ENCODE measurements at places on chromosomes 6 and 20.

DNA sequence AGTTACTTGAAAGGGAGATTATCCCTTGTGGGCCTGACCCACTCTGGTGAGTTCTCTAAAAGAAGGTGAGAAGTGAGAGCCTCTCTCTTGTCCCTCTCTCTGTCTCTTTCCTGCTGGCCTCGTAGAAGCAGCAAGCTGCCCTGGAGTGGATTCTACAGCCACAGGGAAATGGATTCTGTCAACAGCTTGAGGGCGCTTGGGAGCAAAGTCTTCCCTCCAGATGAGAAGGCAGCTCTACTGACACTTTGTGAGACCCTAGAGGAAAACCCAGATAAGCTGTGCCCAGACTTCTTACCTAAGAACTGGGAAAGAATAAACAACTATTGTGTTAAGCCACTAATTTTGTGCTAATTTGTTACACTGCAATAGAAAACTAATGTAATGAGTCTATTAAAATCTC, 39.9 kb downstream of the ANKRD60 start:
- no peak for DNase-seq

GRCh38 chr6:815348-815738, 122.4 kb upstream of the EXOC2 start:
- DNase-seq = no peak

- DNase-seq = no peak
Observed at GRCh38 chr20:36274181-36274841, 31.8 kb upstream of the DLGAP4 start.

- no peak for DNase-seq
Observed at GRCh38 chr6:168417679-168418557, 23.1 kb upstream of the SMOC2 start.

- DNase-seq = no peak
Observed at GRCh38 chr20:35823147-35823546, 51.3 kb downstream of the PHF20 start.

DNA sequence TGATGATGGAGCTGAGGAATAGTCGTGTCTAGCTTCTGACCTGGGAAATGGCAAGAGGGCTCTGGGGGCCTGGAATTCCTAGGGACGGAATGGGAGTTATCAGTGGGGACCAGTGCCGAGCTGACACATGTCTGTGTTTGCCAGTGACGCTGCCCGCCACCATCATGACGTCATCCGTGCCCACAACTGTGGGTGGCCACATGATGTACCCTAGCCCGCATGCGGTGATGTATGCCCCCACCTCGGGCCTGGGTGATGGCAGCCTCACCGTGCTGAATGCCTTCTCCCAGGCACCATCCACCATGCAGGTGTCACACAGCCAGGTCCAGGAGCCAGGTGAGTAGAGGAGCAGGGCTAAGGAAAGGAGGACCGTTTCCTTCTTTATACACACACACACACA, 3.8 kb upstream of the CUL9 start:
- no peak for DNase-seq

DNA sequence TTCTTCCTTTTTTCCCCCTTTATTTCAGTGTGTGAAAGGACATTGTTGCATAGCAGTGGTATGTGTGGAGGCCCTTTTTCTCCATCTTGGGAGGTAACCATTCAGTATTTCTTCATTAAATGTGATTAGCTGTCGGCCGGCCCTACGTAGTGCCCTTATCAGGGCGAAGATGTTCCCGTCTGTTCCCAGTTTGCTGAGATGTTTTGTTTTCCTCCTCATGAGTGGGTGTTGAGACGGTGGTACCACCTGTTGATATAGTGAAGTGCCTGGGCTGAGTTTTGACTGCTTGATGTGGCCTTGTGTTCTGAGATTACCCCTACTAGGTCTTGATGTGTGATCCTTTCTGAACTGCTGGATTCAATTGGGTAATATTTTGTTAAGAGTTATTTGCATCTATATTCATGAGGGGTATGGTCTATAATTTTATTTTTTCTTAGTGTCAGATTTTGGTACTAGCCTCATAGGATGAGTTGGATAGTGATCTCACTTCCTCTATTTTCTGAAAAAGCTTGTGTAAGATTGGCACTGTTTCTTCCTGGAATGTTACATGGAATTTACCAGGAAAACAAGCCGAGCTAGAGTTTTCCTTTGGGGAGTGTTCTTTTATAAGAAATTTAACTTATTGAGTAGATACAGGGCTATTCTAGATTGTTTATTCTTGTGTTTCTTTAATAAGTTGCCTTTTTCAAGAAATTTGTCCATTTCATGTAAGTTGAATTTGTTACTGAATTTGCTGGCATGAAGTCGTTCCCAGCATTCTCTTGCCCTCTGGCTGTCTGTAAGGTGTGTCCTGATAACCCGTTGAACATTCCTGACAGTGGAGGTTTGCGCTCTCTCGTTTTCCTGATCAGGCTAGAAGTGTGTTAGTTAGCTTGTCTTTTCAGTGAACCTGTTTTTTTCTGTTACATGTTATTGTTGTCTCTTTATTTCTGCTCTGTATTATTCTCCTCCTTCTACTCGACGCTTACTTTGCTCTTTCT, 4.3 kb downstream of the MTG2 start:
- DNase-seq = no peak

DNA sequence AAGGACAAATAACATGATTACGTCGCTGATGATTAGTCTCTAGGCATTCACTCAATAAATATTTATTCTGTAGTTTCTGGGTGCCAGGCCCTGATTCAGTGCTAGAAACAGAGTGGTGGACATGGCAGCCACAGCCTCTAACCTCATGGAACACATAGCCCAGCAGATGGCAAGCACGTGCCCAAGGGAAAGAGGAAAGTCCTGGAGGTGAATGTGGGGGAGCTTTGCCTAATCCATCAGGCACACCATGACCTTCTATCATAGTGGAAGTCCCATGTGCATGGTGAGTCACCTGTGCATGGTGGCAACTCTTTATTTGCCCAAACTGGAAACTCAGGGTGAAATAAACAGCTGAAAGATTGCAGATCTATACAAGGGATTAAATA, 143.0 kb upstream of the TNFAIP3 start:
- DNase-seq = no peak

GRCh38 chr6:162603231-162604015, 124.1 kb downstream of the PRKN start:
- DNase-seq = no peak

DNA sequence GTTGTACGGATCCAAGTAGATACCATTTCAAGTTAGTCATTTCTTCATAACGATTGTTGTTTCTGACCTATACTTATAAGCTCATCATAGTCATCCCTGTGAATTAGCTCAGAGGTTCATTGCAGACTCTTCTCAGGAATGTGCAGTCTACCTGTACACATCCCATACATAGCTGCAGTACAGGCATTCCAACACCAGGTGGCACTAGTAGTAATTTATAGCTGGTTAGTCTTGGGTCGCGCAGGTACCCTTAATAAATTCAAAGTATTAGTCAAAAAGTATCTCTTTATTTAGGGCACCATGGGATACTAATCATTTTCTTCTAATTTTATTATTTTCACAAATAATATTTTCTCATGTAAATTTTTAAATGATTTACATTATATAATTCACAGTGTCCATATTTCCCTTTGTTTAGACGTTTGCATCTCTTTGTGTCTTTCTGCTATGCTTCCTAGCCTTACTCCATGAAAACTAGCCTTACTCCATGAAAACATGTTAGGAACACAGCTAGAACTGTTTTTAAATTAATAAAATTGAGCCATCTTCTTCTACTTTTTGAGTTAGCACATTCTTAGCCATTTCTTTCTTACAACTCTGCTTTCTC, 128.6 kb upstream of the FAM83B start:
- no peak for DNase-seq
